Endodermal cell (in vitro differentiated cells): ENCODE measurements at places on chromosomes 5 and 9. TPM values are rescaled to one million over a fixed set of nuclear protein-coding genes. Genes with fewer than 3 reads are reported as not detected.

- no peak overlapping the region for H3K4me3 ChIP-seq
- H3K36me3 ChIP-seq, result no peaks in the 10 kb centered on the region
- H3K27ac ChIP-seq, result peak overlapping the region; percentile 84
- no peak for DNase-seq
Measured at GRCh38 chr5:156686380-156686779, 163.7 kb upstream of the PPP1R2B start.

DNA sequence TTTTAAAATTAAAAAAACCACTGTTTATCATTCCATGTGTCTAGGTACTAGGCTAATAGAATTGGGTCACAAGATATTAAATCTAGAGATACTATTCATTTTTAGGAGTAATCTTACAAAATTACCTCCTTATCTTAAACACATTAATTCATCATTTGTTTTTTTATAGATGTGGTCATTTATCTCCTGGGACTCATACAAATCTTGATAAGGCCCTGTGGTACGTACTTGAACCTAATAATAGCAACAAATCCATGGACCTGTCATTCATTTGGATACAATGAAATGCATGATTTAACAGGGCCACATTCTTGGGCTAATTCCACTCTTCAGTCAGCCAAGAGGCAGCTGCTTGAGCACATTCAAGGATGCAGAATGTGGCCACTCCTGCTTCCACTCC lies 66.4 kb upstream of the MARCHF11 start:
- no peaks in the 10 kb centered on the region for H3K4me1 ChIP-seq
- no peaks in the 10 kb centered on the region for H3K36me3 ChIP-seq
- no peak overlapping the region for H3K4me3 ChIP-seq
- H3K27me3 ChIP-seq, result no peaks in the 10 kb centered on the region
- H3K27ac ChIP-seq, result no peak overlapping the region

DNA sequence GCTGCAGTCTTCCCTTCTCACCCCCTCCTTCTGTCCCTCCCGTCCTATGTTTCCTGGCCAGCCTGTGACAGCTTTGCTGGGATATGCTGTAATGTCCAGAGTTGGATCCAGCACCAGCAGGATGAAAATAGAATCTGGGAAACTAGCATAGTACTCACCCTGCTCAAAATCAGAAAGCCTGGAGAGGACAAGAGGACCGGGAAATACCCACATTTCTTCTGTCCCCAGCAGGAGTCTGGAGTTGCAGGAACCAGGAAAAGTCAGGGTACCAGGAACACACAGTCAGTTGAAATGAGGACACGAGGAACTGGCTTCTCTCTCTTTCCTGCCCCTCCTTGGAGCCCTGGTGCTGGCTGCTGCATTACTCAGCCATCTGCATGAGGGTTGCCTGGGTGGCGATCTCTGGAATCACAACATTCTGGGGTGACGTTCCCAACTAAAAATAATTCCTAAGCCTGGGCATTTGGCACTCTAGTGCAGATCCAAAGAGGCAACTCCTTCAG lies 59.6 kb upstream of the NFIL3 start:
- no peaks in the 10 kb centered on the region for H3K36me3 ChIP-seq
- no peak overlapping the region for H3K27ac ChIP-seq
- no peak for DNase-seq
- H3K27me3 ChIP-seq, result no peaks in the 10 kb centered on the region
- H3K4me1 ChIP-seq, result no peaks in the 10 kb centered on the region
- no peak overlapping the region for H3K4me3 ChIP-seq

DNA sequence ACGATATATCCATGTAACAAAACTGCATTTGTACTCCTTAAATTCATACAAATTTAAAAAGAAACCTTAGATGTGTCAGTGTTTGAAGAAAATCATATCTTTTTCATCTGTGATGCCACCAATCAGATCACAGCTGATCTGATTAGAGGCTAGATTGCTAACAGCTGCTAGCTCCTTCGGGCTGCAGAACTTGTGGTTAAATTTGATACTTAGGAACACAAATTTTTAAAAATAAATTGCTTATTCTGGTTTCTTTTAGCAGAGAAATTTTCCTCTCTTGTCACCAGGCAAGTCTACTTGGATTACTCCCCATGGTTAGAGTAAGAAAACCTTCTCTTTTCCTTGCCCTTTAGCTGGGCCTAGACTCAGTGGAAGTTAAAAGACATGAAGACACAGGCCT lies 94.6 kb upstream of the RANBP6 start:
- no peak for DNase-seq
- H3K27me3 ChIP-seq, result no peaks in the 10 kb centered on the region
- peaks cover 7% of the 10 kb centered on the region for H3K4me1 ChIP-seq
- H3K27ac ChIP-seq, result no peak overlapping the region

DNA sequence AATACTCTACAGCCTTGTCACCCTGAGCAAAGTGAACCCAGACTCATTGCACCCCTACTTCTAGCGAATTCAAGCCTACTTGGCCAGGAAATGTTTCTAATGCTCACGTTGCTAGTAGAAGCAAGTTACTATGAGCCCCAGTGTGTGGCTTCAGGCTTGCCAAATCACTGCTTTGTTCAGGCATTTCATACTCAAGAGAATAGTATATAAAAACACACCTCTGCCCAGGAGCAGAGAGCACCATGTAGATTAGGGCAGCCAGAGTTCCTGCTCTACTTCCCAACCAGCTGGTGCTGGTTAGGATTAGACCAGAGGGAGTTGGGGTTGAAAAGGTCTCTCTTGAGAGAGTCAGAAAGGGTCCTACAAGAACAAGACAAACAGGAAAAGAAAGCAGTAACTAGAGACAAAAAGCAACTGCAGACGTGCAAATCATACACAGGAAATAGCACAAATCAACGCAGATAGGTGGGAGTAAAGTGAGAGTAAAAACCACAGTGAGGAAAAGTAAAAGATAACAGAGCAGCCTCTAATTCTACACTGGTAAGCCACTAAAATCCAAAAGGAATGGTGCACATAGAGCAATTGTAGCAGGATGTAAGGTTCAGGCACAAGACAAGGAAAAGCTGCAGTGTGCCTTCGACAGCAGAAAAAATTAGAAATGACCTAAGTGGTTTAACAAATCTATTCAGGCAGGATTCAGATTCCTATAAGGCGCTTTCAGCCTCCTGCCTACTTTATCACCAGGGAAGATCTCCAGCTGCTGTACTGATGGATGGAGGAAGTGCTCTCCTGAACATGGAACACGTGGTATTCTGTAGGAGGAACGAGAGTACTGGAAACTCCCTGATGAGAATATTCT lies 49.6 kb upstream of the KIF2A start:
- H3K36me3 ChIP-seq, result no peaks in the 10 kb centered on the region
- no peaks in the 10 kb centered on the region for H3K27me3 ChIP-seq
- H3K27ac ChIP-seq, result no peak overlapping the region
- no peak overlapping the region for H3K4me3 ChIP-seq
- H3K4me1 ChIP-seq, result no peaks in the 10 kb centered on the region
- DNase-seq, result no peak

DNA sequence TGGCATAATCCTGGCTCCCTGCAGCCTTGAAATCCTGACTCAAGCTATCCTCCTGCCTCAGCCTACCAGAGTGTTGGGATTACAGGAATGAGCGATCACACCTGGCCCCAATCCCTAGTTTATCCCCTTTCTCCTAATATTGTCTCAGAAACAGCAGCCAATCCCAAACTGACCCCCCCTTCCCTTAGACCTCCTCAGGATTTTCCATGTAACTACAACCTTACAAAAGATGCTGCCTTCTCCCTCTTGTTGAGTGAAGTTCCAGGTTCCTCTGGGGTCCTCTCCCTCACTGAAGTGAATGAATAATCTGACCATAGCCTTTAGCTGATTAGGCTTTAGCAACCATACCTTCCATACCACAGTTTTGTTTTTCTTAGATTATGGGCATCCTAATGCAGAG lies 25.9 kb upstream of the MSANTD3 start:
- no peaks in the 10 kb centered on the region for H3K27me3 ChIP-seq
- no peak overlapping the region for H3K4me3 ChIP-seq
- no peak for DNase-seq
- H3K36me3 ChIP-seq, result no peaks in the 10 kb centered on the region
- no peak overlapping the region for H3K27ac ChIP-seq

DNA sequence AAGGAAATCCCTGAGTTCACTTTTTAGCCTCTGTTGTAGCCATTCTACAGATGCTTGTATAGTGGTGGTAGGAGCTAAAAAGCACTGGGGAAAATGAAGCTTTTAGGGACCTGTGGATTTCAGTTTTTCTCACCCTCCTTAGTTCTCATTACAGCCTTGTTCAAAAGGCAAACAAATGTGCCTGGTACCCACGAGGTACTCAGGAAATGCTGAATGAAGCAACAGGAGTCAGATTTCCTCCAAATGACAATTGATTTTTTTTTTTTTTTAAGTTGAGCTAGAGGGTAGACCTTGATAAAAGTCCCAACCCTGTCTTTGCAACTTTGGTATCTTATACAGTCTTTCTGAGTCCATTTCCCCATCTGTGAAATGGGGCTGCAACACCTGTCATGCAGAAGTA lies 21.3 kb upstream of the TMOD1 start:
- no peak for DNase-seq
- H3K4me1 ChIP-seq, result no peaks in the 10 kb centered on the region
- H3K4me3 ChIP-seq, result no peak overlapping the region

DNA sequence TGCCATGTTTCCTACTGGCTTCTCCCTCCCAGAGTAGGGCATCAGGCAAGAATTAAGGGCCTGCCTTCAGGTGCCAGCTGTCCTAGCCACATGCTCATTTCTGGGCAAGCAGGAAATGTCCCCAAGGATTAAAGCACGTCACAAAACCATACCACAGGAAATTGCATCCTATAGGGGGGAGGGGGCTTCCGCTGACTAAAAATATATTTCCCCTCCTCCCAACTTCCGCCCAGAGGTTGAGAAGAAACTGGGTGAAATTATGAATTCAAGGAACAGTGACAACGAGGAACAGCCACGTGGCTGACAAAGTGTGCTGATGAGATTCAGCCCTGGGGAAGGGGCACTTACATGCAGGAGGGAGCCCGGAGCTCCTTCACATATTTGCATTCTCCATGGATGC lies 4.1 kb downstream of the HBEGF start:
- no peaks in the 10 kb centered on the region for H3K4me1 ChIP-seq
- H3K4me3 ChIP-seq, result no peak overlapping the region
- H3K27ac ChIP-seq, result no peak overlapping the region
- no peak for DNase-seq
- H3K36me3 ChIP-seq, result peaks cover 3% of the 10 kb centered on the region
- H3K27me3 ChIP-seq, result peaks cover 12% of the 10 kb centered on the region

DNA sequence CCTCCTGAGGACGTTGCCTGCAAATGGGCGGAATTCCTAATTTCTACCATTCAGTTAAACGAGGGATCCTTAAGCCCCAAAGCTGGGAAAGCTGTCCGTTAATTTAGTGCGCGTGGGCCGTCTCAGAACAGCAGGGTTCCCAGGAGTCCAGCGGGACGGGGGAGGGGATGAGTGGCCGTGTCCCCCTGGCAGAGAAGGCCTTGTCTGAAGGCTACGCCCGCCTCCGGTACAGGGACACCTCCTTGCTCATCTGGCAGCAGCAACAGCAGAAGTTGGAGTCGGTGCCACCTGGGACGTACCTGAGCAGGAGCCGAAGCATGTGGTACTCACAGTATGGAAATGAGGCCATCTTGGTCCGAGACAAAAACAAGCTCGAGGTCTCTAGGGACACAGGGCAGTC lies 1.3 kb downstream of the BRD3OS start:
- no peaks in the 10 kb centered on the region for H3K27me3 ChIP-seq
- DNase-seq, result peak; percentile 49

- no peaks in the 10 kb centered on the region for H3K36me3 ChIP-seq
- DNase-seq, result no peak
- no peaks in the 10 kb centered on the region for H3K4me1 ChIP-seq
- no peak overlapping the region for H3K27ac ChIP-seq
Measured at GRCh38 chr9:84325347-84325973, 15.1 kb downstream of the SLC28A3 start.

GRCh38 chr5:119360905-119361593 lies 5.2 kb downstream of the TNFAIP8 start:
- no peaks in the 10 kb centered on the region for H3K27me3 ChIP-seq
- H3K27ac ChIP-seq, result no peak overlapping the region
- DNase-seq, result no peak
- no peak overlapping the region for H3K4me3 ChIP-seq
- H3K36me3 ChIP-seq, result peaks cover 7% of the 10 kb centered on the region

DNA sequence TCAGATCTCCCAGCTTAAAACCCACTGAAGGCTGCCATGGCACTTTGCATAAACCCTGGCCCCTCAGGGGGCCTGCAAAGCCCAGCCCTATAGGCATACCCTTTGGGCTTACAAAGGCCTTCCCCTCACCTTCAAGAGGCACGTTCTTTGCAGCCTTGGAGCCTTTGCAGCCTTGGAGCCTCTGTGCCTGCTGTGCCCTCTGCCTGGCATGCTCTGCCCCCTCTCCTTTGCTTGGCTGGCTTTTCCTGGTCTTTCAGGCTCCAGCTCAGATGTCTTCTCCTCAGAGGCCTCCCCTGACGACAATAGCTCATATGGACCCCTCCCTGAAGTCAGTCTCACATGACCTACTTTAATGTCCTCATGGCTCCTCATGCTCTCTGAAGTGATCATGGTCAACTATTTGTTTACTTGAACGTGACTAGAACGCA lies 60.3 kb downstream of the CXXC5 start:
- H3K27me3 ChIP-seq, result peaks cover 16% of the 10 kb centered on the region
- H3K4me1 ChIP-seq, result peaks cover 16% of the 10 kb centered on the region
- H3K36me3 ChIP-seq, result no peaks in the 10 kb centered on the region
- H3K4me3 ChIP-seq, result no peak overlapping the region

DNA sequence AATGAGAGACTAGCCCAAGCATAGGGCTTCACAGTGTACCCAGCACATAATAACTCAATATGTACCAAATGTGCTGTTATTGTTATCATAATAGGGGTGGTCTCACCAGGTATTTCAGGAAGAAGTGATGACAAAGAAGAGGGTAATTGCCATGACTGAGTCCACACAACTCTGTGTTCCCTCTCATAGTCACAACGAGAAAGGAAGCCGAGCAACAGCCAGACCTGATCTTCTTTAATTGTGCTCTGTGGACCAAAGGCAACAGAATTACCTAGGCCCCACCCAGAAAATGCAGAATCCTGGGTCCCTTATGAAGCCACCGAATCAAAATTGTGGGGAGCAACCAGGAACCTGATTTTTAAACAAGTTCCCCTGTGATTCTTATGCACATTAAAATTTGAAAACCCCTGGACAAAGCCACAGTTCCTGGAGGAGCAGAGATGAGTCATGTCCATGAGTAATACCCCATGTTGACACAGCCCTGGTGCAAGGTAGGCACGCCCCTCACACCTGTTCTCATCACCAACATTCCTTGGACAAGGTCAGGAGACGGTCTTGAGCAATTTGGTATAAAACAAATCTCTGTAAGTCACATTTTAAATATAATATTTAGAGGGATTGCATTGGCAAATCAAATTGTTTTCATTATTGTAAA lies 5.2 kb downstream of the FGF1 start:
- no peaks in the 10 kb centered on the region for H3K36me3 ChIP-seq
- H3K4me3 ChIP-seq, result no peak overlapping the region
- peaks cover 17% of the 10 kb centered on the region for H3K4me1 ChIP-seq
- H3K27me3 ChIP-seq, result peaks cover 6% of the 10 kb centered on the region
- no peak overlapping the region for H3K27ac ChIP-seq
- peak; percentile 49 for DNase-seq

- peaks cover 85% of the 10 kb centered on the region for H3K27me3 ChIP-seq
- no peaks in the 10 kb centered on the region for H3K4me1 ChIP-seq
- no peak overlapping the region for H3K27ac ChIP-seq
- no peak overlapping the region for H3K4me3 ChIP-seq
- H3K36me3 ChIP-seq, result no peaks in the 10 kb centered on the region
Measured at GRCh38 chr9:36007316-36007708, 29.4 kb upstream of the RECK start.

Gene DMRT3
- total RNA-seq, result not detected in 2 replicates

Gene C1QTNF3
- 3.5 and 5.0 TPM in 2 replicates for total RNA-seq

Gene DAB2IP
- 53.1 and 71.0 TPM in 2 replicates for total RNA-seq

Gene ADAMTS16
- 7.4 and 11.1 TPM in 2 replicates for total RNA-seq

Gene CBY3
- total RNA-seq, result not detected in 2 replicates

Gene CAMK4
- total RNA-seq, result 2.8 and 3.7 TPM in 2 replicates

Gene PCSK5
- total RNA-seq, result 2.6 and 3.5 TPM in 2 replicates
